Activated CD4-positive, alpha-beta T cell treated with anti-CD3 and anti-CD28 coated beads for 48 hours (primary cell): ENCODE measurements at places on chromosomes 11 and 22.

- DNase-seq: no peak
These were observed 23.9 kb downstream of the NEFH start for GRCh38 chr22:29503811-29504372.

GRCh38 chr11:134999590-134999989 lies 587.5 kb upstream of the B3GAT1 start:
- DNase-seq: no peak

DNA sequence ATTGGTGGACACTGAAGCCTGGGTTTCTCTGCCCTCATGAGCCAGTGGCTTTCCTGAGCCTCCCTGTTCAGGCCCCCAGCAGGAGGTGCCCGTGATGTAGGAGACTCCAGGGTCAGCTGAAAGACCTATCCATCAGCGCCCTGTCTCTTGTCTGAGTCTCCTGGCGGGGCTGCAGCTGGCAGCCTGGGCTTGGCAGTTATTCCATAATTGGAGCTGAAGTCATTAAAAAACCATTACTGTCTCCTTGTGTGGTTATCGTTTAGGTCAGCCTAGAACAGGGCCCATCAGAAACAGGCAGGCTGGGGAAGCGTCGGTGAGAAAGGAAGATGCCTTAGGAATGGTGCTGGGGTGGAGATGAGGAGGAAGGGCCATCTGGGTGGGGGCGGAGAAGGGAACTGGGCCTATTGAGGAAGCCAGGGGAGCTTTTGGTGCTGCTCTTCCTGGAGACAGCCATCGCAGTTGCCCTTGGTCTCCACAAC lies 5.0 kb downstream of the TUB start:
- no peak for DNase-seq

- no peak for DNase-seq
These were observed 568 bp upstream of the BIK start for GRCh38 chr22:43109921-43110443.

DNA sequence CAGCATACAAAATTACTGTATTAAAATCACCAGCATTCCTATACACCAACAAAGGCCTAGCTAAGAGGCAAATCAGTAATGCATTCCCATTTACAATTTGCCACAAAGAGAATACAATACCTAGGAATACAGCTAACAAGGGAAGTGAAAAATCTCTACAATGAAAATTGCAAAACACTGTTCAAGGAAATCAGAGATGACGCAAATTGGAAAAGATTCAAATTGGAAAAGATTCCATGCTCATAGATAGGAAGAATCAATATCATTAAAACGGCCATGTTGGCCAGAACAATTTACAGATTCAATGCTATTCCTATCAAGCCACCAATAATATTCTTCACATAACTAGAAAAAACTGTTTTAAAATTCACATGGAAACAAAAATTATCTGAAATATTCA lies 123.0 kb upstream of the ANO5 start:
- DNase-seq: no peak

DNA sequence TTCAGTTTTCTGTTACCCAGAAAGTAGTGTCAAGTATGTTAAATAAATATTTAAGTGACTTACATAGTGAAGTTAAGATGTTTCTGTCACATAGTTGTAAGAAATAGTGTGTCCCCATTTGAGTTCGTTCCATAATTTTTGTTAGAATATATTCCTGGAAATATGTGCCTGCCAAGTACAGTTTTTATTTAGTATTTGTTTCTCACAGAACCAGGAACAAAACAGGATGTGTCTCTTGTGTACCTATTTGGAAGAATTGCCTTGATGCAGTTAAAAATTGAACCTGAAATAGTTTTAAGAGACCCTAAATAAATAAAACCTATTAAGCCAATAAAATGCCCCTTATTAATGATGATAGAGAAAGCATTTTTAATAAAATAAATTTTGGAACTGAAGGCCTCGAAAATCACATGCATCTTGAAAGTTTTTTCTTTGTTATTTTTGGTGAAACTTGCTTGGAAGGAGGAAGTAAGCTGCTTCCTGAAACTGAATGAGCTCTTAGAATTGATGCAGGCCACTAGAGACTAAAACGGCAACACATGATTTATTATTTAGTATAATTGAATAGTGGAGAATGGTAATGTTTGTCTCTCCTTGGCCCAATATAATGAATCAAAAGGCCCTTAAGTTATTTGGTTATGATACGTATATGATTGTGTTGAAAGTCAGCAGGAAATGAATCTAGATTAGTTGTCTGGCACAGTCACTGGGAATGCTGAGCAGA lies 55.9 kb downstream of the SWAP70 start:
- no peak for DNase-seq
